ENCODE measurements at places on chromosomes 5 and 9.

DNA sequence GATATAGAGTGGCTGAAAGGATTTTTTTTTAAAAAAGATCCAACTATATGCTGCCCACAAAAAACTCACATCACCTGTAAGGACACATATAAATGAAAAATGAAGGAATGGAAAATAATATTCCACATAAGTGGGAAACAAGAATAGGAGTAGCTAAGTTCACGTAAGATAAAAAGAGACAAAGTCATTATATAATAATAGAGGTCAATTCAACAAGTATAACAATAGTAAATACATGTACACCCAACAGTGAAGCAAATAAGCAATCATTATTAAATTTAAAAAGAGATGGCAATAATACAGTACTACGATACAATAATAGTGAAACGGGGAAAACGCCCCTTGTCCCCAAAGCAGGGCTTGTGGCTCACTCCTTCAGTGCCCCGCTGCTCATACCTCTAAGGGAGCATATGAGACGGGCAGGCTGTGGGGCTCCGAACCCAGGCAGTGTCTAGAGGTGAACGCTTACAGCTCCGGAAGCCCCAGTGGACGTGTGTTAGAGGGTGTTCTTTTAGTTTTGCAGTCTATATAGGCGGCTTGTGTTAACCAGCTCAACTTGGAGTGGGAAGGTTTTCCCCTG, 12.5 kb upstream of the BTNL9 start:
- no peak for DNase-seq

DNA sequence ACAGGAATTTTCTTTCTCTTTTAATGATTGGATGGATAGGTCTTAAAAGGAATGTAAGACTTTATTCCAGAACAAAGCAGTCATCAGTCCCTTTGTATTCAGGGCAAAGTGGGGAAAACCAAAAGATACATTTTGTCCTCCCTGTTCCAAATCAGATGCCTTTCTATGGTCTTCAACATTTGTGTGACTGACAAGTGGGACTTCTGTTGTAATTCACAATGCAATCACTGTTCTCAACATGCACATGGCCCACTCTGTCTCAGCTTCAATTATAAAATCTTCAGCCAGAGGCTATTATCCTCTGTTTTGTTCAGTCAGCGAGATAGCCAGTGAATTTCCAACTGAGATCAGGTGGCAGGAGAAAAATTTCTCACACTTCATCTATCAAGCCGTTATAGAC, 95.5 kb upstream of the ERBIN start:
- DNase-seq: no peak

- DNase-seq: no peak
Measured at GRCh38 chr5:61635271-61635670, 303.2 kb downstream of the ZSWIM6 start.

- DNase-seq: no peak
Measured at GRCh38 chr5:52690236-52690768, 97.4 kb upstream of the ITGA1 start.

GRCh38 chr5:57199866-57200265, 26.0 kb downstream of the GPBP1 start:
- DNase-seq: no peak

GRCh38 chr5:151584057-151584937, 6.8 kb downstream of the FAT2 start:
- no peak for DNase-seq

GRCh38 chr5:33332804-33333203, 108.0 kb upstream of the TARS1 start:
- DNase-seq: no peak

GRCh38 chr5:172749881-172750633, 20.9 kb downstream of the DUSP1 start:
- DNase-seq: no peak

GRCh38 chr5:150541895-150542294, 34.0 kb downstream of the NDST1 start:
- no peak for DNase-seq

GRCh38 chr5:39619168-39619818, 194.5 kb upstream of the DAB2 start:
- no peak for DNase-seq

GRCh38 chr5:179615203-179615602, 8.3 kb downstream of the HNRNPH1 start:
- DNase-seq: no peak

DNA sequence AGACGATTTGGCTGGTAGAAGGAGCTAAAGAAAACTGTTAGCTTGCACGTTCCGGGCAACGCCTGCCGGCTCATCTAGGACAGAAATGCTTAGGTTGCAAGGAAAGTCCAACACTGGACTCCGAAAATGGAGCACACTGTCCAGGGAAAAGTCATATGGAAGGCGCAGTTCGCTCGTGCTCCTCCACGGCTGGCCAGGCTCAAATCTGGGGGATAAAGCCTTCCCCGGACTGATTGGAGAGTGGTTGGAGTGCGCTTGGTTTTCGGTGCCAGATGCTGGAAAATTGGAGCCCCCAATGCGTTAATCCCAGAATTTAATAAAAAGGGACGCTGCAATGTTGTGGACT, 955 bp downstream of the CDH6 start:
- no peak for DNase-seq

- no peak for DNase-seq
Measured at GRCh38 chr9:16611983-16612382, 258.5 kb downstream of the BNC2 start.

- no peak for DNase-seq
Measured at GRCh38 chr5:81904861-81905260, 67.0 kb upstream of the ATG10 start.

DNA sequence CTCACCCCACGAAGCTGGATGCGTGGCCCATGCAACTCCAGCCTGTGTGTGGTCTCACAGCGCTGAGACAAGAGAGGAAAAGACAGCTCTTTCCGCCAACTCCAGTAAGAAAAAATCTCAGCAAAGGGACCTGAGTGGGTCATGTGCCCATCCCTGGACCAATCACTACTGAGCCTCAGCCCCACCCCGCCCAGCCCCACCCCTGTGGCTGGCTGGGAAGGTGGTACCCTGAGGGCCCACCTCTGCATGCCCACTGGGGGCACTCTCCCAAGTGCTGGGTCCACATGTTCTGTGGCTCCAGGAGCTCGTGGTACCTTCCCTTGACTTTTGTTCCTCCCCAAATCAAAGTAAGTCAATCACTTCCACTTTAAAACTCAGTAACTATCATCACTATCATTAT, 105.1 kb upstream of the SMIM23 start:
- DNase-seq: no peak

GRCh38 chr9:4070266-4070665, 229.6 kb downstream of the GLIS3 start:
- DNase-seq: no peak

DNA sequence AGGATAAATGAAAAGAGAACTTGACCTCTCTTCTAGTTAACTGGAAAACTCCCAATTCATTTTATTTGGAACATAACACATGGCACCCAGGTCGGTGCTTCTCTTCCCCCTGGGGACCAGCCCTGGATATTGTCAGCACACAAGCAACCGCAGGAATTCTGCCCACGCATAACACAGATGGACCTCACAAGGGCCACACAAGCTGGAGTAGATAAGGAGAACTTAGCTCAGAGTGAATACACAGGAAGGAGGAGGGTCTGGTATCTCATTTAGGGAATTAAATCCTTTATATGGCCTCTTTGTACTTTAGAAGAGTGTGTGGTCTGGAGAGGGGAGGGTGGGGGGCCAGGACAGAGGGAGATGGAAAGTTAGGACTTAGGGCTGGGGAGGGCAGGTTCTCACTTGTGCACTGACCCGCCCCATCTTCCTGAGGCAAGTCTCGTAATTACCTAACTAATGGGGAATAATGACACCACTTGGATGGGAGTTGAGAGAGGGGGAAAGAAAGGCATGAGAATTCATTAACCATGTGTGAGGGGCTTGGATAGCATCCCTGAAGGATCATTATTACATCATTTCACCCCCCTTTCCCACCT, 341.2 kb upstream of the WWC1 start:
- DNase-seq: no peak

DNA sequence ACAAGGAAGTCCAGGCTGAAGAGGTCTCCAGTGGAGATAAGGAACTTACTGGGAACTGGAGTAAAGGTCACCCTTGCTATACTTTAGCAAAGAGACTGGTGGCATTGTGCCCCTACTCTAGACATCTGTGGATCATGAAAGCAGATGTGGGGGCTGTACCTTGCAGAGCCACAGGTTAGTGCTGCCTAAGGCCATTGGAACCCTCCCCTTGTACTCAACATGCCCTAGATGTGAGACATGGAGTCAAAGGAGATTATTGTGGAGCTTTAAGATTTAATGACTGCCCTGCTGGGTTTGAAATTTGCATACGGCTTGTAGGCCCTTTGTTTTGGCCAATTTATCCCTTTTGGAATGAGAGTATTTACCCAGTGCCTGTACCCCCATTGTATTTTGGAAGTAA, 397.3 kb upstream of the GRIN3A start:
- DNase-seq: no peak

DNA sequence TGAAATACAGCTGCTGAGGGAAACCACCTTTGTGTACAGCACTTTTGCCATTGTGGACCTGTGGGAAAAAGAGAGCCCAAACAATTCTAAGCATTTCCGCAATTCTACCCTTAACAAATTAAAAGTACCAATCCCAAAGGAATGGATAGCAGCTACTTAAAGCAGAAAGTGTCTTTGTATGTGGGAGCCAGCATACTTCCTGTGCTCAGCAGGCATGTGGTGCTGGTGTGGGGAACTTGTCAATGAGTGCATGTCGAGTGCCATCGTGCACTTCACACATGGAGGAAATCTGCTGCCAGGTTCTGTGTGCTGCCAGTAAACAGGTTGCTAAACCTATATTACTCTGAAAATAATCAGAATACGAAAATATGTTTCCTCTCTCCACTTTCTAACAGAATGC, 399.0 kb downstream of the LRRC70 start:
- DNase-seq: no peak

Data from activated gamma-delta T cell (primary cell).